ENCODE measurements at places on chromosomes 1 and 21.

DNA sequence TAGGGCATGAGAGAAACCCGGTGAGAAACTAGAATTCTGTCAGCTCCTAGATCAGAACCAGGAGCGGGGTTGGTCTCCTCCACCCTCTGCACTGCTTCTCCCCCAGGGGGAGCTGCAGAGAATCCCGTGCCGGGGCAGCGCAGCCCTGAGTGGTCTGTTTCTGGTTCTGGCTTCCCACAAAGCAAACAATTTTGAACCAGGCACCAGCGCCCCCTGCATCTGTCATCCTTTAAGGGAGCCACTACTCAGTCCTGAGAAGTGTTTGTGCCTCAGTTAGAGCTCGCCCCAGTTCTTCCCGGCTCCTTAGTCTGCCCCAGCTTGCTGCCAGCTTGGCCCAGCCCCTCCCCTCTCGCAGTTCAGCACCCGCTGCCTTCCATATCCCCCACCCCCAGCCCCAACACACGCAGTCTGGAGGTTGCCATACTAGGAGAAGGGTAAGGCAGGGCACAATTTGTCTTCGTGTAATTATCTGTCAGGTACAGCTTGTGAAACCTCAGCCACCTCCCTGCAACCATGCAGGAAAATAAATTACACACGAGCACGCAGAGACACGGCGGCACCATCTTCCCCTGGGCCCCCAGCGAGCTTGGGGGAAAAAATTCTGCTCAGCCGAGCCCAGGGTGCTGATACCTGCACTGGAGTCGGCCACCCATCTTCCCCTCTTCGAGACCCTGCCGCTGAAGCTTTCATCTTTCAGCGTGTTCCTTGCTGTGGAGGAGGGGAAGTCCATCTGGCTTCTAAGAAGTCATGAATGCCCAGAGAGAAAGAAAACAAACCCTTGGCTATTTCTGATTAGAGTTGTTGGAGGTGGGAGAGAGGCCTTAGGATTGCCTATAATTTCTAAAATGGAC lies 62.6 kb upstream of the CD1D start:
- DNase-seq: no peak

GRCh38 chr1:91653183-91653582 lies 152.5 kb downstream of the CDC7 start:
- DNase-seq: no peak

- no peak for DNase-seq
Observed at GRCh38 chr1:60196026-60196425, 122.5 kb upstream of the C1orf87 start.

DNA sequence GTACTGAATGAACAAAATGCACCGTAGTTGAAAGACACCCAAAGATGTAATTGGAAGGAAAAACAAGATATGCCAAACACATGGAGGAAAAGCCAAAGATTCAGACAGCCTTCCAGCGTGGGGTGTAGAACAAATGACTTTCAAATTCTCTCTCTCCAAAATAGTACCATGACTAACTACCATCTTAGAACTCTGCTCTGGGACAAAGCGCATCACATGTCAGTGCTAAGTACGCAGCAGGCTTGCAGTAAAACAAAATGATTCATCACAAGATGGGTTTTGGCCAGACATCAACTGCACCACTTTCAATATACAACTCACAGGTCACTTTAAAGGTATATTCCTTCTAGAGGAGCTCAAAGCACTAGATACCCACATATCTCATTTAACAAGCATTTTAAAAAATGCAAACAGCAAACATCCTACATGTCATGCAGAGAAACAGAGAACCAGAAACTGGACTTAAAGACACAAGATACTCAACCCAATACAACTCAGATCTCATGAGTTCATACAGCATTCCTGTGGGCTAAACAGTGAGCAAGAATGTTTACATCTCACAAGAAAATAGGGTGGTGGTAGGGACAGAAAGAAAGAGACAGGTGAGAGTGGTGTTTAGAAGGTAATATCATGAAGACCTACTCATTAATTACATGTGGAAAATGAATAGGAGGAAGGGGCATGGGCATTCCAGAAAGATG lies 75.7 kb downstream of the BCAR3 start:
- no peak for DNase-seq
